ENCODE measurements at places on chromosomes 16 and 17.

GRCh38 chr17:81301195-81302144 is 6.4 kb upstream of the SLC38A10 start:
- no peak for DNase-seq

DNA sequence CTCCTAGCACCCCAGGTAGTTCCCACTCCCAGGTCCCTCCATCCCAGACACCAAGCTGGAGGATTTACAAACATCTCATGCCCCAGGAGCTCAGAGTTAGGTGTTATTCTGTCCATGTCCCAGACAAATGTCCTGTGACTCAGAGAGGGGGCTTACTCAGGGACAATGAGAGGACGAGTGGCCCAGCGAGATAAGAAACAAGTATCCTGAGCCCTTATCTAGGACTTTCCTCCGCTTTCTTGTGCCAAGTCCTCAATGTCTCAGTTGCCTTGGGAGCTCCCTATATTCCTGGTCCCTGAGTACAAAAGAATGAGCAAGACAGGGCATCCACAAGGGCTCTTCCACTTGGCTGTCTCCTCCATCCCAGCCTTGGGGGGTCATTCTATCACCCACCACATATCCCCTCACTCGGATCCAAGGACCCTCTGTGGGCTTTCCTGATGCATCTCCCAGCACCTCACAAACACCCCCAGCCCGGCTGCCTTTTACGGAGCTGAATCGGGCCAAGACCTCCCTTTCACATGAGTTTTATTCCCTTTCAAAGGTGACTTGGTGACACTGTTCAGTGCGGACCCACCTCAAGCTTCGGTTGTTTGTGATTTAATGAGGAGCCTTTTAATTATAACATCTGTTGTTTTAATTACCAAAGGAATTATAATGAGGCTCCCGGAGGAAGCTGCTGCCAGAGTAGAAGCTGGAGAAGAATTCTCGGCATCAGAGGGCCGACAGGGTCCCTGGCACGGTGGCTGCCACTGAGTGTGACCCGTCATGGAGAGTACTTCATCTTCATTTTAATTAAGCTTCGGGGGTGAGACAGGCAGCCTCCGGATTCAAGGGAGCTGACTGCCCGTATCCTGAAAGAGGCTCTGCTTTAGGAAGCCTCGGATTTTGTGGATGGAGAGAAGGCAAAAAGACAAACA is 121.5 kb downstream of the WSCD1 start:
- DNase-seq: no peak

- DNase-seq: no peak
Measured at GRCh38 chr16:88534638-88535190, 35.5 kb upstream of the ZC3H18 start.

DNA sequence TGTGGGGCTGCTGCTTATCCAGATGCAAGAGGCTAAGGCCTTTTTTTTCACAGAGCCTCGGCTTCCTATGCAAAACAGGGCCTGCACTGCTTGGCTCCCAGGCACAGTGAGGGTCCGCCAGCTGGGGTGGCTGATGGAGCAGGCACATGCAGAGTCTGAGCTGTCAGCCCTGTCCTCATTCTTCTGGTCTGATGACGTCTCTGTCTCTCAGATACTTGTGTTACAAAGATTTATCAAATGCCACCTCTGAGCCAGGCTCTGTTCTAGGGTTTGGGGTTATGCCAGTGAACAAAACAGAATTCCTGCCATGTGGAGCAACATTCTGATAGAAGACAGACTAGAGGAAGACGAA is 4.8 kb downstream of the RNF40 start:
- DNase-seq: no peak

DNA sequence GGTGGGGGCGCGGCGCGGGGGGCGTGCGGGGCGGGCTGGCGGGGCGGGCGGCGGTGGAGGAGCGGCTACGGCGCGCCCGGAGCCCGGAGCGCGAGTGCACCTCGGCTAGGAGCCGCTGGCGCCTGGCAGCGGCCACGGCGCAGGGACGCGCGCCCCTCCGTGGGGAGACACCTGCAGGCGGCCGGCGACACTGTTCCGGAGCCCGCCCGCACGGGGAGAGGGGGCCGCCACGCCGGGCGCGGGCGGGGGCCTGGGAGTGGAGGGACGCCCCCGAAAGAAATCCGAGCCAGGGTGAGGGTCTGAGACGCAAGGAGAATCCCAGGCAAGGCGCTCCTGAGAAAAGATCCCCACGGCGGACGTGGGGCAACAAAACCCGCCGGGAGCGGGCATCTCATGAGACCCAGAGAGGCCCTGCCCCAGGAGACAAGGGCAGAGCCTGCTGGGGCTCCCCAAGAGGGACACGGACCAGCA is at the start of gene GSG1L:
TSS of gene GSG1L (minus strand) at position 124 of the 471 bp plus-strand sequence. CDS start 290 bp downstream, outside the sequence.
- DNase-seq: no peak

GRCh38 chr16:57132470-57132869 is 40.1 kb downstream of the CPNE2 start:
- DNase-seq: no peak

DNA sequence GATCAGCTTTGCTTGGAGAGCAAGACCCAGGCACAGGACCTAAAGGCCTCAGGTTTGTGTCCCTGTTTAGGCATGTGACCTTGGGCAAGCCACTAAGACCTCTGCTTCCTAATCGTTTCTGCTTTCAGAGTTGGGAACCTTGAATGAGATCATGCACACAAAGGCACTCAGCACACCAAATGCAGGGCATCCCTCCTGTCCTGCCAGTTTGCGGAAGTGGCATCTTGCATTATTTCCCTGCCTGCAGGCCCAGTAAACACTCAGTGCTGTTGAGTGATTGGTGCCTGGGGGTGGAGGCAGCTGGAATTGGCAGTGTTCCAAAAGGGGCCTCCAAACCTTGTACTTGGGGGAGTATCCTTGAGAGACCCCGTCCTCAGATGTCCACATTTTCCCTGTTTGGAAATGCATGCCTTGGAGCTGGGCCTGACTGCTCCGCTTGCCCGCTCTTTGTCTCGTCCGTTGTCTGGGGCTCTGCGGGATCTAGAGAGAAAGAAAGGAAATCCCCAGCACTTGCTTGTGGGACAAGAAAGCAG is 28.7 kb downstream of the MRM1 start:
- no peak for DNase-seq

- DNase-seq: peak; percentile 48
Measured at GRCh38 chr17:36591434-36592315, at the start of gene DHRS11. Gene DHRS11 (plus strand): TSS chr17:36591879. CDS start chr17:36592010, 131 bp downstream.

- DNase-seq: peak; percentile 61
Measured at GRCh38 chr17:63295288-63295687, 150.8 kb downstream of the CYB561 start.

GRCh38 chr17:62856594-62856993 is 48.5 kb upstream of the MARCHF10 start:
- DNase-seq: no peak

DNA sequence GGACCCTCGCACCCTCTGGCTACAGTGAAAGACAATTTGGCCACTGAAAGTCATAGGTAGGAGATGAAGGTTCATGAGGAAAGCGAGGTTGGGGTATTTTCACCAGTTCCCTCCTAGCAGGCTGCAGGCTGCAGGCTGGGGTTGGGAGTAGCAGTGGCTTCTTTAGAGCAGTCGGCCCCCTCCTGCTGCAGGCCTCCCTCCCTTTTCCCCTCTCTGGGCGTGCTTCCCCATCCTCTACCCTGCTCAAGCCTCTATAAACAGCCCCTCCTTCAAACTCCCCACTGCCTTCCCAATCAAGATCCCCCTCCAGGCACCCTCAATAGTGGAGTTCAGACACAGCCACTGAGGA is 41.8 kb downstream of the GAS7 start:
- DNase-seq: no peak

DNA sequence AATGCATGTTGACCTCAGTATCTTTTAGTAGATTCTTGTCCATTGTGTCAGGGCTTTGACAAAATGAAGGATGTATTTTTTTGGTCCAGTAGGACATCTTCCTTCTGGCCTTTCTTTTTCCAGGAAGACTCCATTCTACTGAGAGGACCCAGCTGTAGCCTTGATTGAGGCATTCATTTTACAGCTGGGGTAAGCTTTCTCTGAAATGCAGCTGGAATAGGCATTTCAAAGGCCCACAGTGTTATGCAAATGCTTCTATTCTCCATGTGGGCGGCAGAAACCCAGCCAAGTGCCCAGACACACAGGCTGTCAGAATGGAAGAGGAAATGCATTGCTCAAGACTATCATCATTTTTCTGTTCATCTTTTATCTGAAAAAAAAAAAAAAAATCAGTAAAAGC is 629.0 kb upstream of the CDH8 start:
- DNase-seq: no peak

DNA sequence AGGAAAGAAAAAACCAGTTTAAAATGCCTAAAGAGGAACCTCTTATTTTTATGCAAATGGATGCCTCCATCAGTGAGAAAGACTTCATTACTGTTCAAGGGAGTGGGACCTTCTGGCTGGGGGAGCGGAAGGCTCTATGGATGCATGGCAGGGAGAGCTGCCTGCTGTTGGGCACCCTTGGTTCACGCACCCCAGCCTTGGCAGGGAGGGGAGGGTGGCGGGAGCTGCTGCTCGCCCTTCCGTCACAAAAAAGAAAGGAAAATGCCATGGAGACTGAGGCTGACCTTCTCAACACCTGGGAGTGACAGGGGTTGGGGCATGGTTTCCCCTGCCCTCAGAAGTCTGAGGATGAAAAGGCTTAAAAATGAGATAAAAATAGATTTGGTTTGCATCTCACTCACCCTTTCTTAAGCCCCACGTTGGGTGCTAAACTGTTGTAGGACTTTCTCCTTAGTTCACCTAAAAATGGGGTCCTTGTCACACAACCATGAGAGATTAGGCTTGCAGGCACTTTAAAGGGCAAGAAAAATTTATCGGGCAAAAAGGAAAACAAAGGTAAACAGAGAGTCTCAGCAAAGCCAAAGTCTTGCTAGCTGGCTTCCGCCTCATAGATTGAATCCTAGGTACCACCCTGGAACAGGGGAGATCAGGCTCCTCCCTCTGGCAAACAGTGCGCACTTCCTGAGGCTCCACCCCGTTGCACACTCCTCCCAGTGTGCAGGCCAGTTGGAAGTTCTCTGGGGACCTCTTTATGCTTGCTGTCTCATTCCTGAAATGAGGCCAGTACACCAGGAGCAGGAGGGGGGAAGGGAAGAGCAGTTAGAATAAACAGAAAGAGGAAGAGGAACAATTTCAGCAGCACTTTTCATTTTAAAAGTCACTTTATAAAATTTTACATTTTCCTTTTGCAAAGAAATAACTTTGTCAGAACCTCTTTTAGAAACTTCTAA is 31.6 kb downstream of the PHKB start:
- DNase-seq: peak; percentile 59

- peak; percentile 65 for DNase-seq
Measured at GRCh38 chr17:2175294-2175628, 120.4 kb downstream of the HIC1 start.

GRCh38 chr16:73616166-73616753 is 568.3 kb upstream of the ZFHX3 start:
- no peak for DNase-seq

- no peak for DNase-seq
Measured at GRCh38 chr17:41617698-41618097, 5.1 kb upstream of the KRT16 start.

DNA sequence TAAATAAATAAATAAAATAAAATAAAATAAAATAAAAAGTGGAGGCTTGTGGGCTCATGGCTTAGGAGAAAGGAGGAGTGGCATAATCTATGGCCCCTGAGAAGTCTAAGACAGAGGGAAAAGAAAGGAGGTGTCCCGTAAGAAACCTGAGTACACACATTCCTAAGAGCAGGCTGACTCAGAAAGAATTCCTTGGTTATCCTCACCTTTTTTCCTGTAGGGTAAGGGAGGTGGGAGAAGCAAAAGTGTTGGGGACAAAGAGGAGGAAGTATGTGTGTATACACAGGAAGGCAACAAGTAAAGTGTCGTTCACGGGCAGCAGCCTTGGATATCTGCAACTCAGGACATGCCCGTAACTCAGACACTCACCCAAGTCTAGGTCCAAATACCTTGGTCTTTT is 29.3 kb downstream of the MARF1 start:
- no peak for DNase-seq

- no peak for DNase-seq
Measured at GRCh38 chr16:54270711-54271110, 15.9 kb downstream of the IRX3 start.

DNA sequence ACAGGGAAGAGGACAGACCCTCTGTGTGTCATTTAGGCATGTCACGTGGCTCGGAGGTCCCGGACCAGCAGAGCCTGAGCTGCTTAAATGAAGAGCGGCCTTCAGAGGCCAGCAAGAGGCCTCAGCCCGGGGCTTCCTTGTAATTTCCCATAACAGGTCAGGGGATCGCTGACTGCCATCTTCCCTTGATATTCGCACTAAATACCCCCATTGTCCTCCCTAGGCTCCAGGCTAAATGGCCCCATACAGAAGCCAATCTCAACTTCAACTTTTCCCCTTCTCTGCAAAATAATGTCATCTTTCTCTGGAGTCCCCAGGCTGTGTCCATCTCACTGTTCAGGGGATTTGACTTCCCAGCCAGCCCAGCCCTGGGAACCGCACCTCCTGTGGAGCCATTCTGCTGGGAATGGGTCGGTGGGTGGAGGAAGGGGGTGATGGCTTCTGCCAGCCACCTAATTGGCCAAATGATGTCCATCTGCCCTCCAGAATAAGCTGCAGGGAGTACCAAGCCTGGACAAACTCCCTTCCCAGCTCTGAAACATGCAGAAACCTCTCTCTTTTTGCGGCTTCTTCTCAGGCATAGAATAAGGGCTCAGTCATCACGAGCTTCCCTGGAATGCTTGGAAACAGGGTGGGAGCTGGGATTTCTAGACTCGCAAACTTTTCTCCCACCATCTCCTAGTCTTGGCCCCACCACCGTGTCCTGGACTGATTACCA is 129.9 kb downstream of the SDK2 start:
- DNase-seq: no peak
